GM12892 (cell line): ENCODE measurements at places on chromosomes 11 and 22.

GRCh38 chr22:49298834-49299750 lies 528.6 kb downstream of the BRD1 start:
- DNase-seq, result no peak

- no peak for DNase-seq
Measured at GRCh38 chr11:97092823-97093222, 703.0 kb downstream of the JRKL start.

DNA sequence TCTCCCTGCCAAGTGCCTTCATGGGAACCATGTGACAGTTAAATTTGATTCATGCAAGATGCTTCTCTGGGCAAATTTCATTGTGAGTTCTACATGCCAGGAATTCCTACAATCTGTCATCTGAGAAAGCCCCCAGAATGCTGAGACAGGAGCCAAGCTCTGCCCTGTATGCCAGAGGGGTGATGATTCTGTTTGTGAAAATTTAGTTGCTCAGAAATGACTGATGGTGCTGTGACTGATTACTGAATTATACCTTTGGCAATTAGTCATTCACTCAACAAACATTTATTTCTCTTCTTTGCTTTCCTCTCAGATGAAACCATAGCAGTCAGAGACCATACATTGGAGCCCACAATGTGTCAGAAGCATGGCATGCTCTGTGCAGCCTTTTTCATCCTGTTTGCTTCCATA lies 69.0 kb upstream of the ZBED5 start:
- DNase-seq, result no peak

- DNase-seq, result no peak
Measured at GRCh38 chr11:81135570-81135969, 1598.1 kb downstream of the FAM181B start.

GRCh38 chr11:121587182-121587581 lies 134.4 kb upstream of the SORL1-AS1 start:
- no peak for DNase-seq

DNA sequence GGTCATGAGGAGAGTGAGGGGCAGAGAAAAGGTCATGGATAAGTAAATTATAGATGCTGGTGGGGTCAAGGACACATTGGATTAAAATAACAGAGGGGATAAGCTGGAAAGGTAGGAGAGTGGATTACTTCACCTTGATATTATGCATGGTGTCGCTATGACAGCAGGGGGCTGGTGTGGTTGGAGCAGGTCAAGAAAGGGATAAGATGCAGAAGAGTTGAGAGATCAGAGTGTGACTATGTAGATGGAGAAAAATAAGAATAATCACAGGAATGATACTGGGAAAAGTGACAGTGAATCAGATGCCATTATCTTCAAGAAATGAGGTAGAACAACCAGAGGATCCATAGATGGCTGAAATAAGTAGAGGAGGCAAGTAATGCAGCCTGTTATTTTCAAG lies 29.4 kb upstream of the AMOTL1 start:
- DNase-seq, result no peak
